ENCODE measurements at places on chromosomes 5 and 9. TPM values are rescaled to one million over a fixed set of nuclear protein-coding genes. Genes with fewer than 3 reads are reported as not detected.

TMEM171 gene
- polyA plus RNA-seq, result 0.42 TPM

CFAP157 gene
- polyA plus RNA-seq, result 0.53 TPM

DNA sequence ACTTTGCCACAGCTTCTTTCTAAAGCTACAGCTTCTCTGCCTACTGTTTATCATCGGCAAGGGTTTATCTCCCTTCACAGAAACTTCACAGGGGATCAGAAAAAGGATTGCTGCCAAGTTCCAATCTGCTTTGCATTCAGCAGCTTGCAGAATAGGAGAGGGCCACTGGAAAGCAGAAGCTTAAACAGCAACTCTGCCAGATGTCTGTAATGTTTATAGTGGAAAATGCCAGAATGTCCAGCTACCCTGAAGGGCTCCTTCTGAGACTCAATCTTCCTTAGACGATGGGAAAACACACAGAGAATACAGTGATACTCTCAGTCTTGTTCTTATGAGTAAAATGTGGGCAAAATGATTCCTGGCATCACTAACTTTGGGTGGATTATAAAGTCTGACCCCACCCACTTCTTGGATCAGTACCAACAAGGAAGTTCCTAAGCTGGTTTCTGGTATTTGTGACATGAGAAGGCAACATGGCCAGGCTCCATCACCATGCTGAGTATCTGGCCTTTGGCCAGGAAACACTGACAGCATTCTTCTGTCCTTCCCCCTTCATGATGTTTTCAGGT, 19.0 kb downstream of the STOM start:
- H3K27me3 ChIP-seq, result no peaks in the 10 kb centered on the region
- peaks cover 28% of the 10 kb centered on the region for H3K4me1 ChIP-seq
- H3K27ac ChIP-seq, result no peak overlapping the region
- H3K36me3 ChIP-seq, result no peaks in the 10 kb centered on the region
- no peak overlapping the region for H3K4me3 ChIP-seq

CORO2A gene
- polyA plus RNA-seq, result 0.33 TPM

DNA sequence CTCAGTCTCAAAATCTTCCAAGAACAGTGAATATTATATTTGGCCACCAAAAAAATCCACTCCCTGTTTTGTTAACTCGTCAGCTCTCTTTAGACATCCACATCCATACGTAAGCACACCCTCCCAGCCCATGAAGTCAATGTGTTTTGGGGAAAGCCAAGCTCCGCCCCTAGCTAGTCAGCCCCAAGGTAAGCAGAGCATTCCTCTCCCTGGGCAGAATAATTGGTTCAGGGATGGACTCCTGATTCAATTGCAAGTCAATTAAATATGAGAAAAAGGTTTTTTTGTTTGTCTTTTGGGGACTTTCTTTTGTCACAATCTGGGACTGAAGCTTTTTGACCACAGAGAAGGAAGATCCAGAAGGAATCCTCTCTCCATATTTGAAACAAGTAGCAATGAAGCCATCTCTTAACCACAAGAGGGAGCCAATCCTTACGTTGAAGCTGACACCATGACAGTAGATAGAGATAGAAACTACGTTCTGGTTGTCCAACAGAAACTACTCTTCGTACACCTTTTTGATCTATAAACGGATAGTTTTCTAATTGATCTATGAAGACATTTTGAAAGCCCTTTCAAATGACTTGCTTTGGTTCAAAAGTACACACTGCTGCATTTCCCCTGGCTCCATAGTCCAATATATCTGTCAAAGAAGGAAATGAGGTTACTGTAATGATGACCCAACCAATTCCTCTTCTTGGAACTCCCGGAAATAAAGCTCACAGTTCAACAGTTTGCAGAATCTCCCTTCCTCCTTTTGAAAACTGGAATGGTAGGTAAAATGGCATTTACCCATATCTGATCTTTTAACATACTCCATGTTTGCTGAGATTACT, 166.4 kb downstream of the TLE1 start:
- DNase-seq, result no peak
- H3K4me1 ChIP-seq, result no peaks in the 10 kb centered on the region
- no peaks in the 10 kb centered on the region for H3K27me3 ChIP-seq
- no peak overlapping the region for H3K4me3 ChIP-seq
- H3K27ac ChIP-seq, result no peak overlapping the region
- no peaks in the 10 kb centered on the region for H3K36me3 ChIP-seq

RNF180 gene
- 5.2 TPM for polyA plus RNA-seq

DNA sequence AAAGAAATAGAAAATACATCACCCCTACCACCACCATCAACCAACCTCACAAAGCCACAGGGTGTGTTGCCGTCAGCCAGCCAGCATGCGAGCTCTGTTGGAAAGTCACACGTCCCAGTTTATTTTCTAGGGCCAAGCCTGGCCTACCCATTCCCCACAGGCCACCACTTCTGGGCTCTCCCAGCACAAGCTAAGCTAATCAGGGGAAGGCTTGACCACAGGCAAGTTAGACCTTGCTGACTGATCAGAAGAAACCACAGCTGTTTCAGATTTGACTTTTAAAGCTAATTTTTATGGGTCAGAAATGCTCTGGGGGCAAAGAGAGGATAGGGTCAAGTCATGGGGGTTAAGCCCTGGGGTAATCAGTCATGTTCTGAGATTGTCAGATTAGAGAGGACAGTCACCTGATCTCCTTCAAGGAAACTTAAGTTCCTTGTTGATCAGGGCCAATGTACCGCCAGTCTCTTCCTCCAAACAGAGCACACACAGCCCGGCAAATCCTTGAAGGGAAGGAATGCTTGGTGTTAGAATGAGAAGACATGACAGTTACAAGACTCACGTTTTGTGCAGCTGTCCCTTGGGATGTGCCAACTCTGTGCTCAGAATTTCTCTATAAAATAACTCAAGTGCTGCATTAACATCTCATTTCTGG, 7.6 kb downstream of the SHB start:
- H3K36me3 ChIP-seq, result no peaks in the 10 kb centered on the region
- no peak overlapping the region for H3K4me3 ChIP-seq
- H3K27me3 ChIP-seq, result no peaks in the 10 kb centered on the region
- no peak overlapping the region for H3K27ac ChIP-seq

DNA sequence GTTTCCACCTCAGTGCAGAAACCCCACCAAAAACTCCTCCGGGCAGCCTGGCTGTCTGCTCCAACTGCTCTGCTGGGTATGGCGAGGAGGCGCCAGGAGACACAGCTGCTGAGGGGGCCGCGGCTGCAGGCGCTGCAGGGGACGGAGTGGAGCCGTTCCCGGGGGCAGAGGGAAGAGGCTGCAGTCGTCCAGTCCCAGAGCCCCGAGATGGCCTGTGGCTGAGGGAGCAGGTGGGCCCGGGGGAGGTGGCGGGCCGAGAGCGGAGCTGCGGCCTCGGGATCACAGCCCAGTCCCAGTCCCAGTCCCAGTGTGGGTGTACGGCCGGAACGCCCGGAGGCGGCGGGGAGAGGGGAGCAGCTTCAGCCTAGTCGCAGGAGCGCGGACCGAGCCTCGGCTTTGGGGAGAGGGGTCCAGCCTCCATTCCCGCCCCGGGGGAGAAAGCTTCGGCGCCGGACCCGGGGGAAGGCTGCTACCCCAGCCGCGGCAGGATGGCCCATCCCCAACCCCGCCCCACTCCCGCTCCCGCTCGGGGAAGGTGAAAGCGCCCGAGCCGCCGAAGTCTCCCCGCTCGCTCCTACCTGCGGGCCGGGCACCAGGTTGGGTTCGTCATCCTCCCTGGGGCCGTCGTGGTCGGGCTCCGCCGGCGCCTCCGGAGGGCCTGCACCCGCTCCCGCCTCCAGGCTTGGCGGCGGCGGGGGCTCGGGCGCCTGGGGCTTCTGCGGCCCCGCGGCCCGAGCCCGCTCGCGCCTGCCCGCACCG, 513 bp downstream of the FAM193B start:
- H3K27ac ChIP-seq, result peak overlapping the region; percentile 52
- DNase-seq, result peak; percentile 29
- peaks cover 8% of the 10 kb centered on the region for H3K4me1 ChIP-seq
- H3K27me3 ChIP-seq, result no peaks in the 10 kb centered on the region

OTP gene
- polyA plus RNA-seq, result not detected

DNA sequence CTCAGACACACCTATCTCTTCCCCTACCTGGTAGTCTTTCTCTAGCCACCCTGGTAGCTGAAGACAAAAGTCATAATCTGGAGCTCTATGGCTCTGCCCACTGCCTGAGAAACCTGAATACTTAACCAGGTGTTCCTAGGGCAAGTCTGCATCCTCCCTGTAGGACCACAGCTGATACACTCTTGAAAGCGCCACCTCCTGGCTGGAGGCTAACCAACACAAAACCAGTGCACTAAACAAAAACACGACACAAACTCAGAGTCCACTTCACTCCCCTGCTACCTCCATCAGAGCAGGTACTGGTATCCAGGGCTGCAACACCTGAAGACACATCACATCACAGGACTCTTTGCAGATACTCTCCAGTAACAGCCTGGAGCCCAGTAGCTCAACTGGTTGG, 84.6 kb upstream of the ANXA1 start:
- H3K4me1 ChIP-seq, result no peaks in the 10 kb centered on the region
- H3K4me3 ChIP-seq, result no peak overlapping the region
- H3K27me3 ChIP-seq, result no peaks in the 10 kb centered on the region
- H3K27ac ChIP-seq, result no peak overlapping the region
- H3K36me3 ChIP-seq, result no peaks in the 10 kb centered on the region

C9 gene
- polyA plus RNA-seq, result not detected

DNA sequence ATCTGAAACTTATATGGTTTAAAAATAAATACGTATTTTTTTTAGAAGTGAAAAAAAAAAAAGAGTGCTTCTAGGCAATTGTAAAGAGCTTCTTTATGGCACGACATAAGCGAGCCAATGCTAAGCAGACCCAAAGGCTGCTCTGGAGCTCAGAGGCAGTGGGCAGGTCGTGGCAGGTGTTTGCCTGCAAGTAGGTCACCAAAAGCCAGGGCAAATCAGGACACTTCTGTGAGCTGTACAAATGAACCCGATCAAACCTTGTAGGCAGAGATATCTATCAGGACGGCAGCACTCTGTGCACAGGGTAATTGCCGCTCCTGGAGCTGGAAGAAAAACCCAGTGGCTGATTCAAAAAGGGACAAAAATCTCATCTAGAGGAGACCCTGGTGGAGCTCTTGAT, 75.9 kb downstream of the IRX2 start:
- no peak overlapping the region for H3K4me3 ChIP-seq
- no peaks in the 10 kb centered on the region for H3K4me1 ChIP-seq
- no peaks in the 10 kb centered on the region for H3K36me3 ChIP-seq
- no peak for DNase-seq
- H3K27me3 ChIP-seq, result no peaks in the 10 kb centered on the region

DNA sequence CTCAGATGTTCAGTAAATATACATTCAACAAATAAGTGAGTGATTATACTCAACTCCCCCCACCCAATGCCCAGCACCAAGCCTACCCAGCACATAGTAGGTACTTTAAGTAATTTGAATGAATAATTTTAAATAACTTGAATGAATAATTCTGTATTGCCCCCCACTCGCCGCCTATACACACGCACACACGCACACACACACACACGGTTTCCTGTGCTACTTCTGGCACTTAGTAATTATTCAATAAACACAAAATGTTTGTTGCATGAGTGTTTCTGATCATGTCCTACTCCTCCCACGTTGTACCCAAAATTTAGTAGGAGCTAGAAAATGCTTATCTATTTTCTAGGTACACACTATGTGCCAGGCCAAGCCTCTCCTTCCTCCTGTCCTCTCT, 16.2 kb downstream of the PCDH12 start:
- H3K4me3 ChIP-seq, result no peak overlapping the region
- no peaks in the 10 kb centered on the region for H3K36me3 ChIP-seq
- DNase-seq, result no peak
- H3K4me1 ChIP-seq, result no peaks in the 10 kb centered on the region

TCF7 gene
- polyA plus RNA-seq, result 1.7 TPM

DNA sequence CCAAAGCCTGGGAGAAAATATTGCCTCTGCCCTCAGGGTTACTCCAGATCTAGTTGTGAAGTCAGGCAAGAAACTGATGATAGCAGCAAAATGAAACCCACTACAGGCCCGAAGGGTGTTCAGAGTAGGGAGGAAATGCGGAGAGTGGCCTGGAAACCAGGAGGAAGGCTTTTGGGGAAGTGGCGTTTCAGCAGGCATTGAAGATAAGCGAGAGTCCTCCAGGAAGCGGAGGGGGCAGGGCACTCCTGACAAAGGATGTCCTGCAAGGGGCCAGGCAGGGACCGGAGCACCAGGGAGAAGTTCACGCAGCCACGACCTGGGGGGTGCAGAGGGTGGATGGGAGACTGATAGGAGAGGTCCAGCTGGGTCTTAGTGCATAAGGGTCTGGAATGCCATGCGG, 7.8 kb upstream of the FOXI1 start:
- H3K36me3 ChIP-seq, result no peaks in the 10 kb centered on the region
- peaks cover 1% of the 10 kb centered on the region for H3K4me1 ChIP-seq
- no peak for DNase-seq
- no peak overlapping the region for H3K4me3 ChIP-seq
- no peak overlapping the region for H3K27ac ChIP-seq

PCDHA11 gene
- 0.04 TPM for polyA plus RNA-seq

AK1 gene
- polyA plus RNA-seq, result 37.7 TPM

- H3K4me3 ChIP-seq, result no peak overlapping the region
- no peaks in the 10 kb centered on the region for H3K36me3 ChIP-seq
Measured at GRCh38 chr5:173697931-173698579, 81.6 kb upstream of the BOD1 start.

GRCh38 chr9:33017283-33018041, 7.6 kb upstream of the DNAJA1 start:
- no peaks in the 10 kb centered on the region for H3K27me3 ChIP-seq
- H3K4me1 ChIP-seq, result peaks cover 2% of the 10 kb centered on the region
- H3K36me3 ChIP-seq, result no peaks in the 10 kb centered on the region
- H3K4me3 ChIP-seq, result no peak overlapping the region

GRCh38 chr9:113568571-113569321, 105.2 kb downstream of the RGS3 start:
- H3K27ac ChIP-seq, result peak overlapping the region; percentile 2
- no peak overlapping the region for H3K4me3 ChIP-seq
- no peaks in the 10 kb centered on the region for H3K36me3 ChIP-seq
- no peaks in the 10 kb centered on the region for H3K27me3 ChIP-seq

DNA sequence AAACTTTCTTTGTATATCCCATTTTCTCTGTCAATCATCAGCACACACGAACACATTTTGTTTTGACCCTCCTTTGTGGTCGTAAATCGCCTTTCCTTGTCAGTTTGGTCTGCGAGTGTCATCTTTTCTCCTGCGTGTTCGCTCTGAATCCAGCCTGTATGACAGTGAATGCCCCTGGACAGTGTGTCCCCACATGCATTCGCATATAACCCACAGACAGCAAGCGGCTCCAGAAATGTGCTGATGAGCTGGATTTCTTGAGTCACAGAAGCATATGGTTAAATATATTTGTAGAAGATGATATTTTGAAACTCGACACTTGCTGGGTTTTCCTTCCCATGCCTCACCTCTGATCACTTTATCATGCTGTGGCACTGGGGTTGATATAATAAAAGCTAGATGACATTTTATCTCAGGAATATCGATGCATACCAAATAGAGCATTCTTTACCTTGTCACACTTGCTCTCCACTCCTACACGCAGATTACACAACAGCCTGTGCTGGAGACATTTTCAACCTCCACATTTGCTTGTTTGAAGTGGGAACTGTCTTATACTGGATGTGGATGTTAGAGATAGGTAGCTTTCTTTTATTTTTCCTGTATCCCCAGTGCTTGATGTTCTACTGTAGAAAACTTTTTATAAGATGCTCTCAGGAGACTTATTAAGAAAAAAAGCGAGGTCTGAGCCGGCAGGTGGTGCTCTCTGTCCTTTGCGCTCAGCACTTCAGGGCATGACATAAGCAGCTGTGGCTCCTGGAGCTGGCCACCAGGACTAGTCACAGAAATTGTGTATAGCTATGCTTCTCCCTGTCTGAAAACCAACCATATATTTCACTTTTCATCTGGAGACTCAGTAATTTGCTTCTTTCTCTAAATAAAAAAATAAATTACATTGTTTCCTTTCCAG, 215.1 kb downstream of the SH3GL2 start:
- no peak overlapping the region for H3K4me3 ChIP-seq
- no peaks in the 10 kb centered on the region for H3K36me3 ChIP-seq
- H3K27ac ChIP-seq, result no peak overlapping the region
- no peak for DNase-seq
- no peaks in the 10 kb centered on the region for H3K4me1 ChIP-seq

IFNB1 gene
- polyA plus RNA-seq, result not detected

All from ovary (tissue), 10 donors.